ENCODE measurements at places on chromosomes 7 and 10.

- DNase-seq = no peak
These were observed 38.5 kb downstream of the LRRN3 start for GRCh38 chr7:111129435-111129834.

- DNase-seq = no peak
These were observed at the start of gene PNLIPRP1 for GRCh38 chr10:116590590-116591444. Gene PNLIPRP1 (plus strand): TSS chr10:116590959. CDS start chr10:116591130, 171 bp downstream.

DNA sequence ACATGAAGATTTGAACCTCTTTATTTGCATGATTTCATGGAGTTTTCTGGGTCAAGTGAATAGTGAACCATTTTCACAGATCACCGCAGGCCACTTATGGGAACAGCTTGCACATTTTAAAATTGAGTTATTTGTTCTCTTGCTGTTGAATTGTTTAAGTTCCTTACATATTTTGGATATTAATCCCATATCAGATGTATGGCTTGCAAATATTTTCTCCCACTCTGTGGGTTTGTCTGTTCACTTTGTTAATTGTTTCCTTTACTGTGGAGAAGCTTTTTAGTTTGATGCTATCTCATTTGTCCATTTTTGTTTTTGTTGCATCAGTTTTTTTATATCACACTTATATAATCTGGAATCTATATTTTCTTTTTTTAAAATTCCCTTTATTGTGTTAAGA, 14.1 kb upstream of the ZC3HAV1L start:
- DNase-seq = no peak

DNA sequence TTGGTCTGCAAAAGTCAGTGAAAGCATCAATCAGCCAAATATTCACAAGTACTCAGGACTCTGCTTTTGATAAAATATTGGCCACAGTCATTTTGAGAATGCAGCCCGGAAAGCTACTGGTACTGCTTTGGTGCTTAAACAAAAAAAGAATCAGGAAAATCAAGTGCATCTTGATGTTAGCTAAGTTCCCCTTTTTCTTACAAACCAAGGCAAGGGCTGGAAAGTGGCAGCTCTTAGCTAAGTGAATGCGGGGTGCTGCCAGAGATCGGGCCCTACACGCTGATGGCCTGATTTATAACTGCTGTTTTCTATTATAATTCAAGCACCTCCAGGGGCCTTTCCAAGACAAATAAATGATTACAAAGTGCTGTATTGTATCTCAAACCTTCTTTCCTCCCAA, 136.8 kb upstream of the MGMT start:
- no peak for DNase-seq

GRCh38 chr10:13728898-13729535, 142.3 kb downstream of the PRPF18 start:
- DNase-seq = no peak

GRCh38 chr7:124318721-124319450, 286.0 kb upstream of the TMEM229A start:
- DNase-seq = no peak
